ENCODE measurements at places on chromosomes 3 and 15.
A peak's percentile ranks its signal among the peaks of the same experiment; 100 is the strongest.

DNA sequence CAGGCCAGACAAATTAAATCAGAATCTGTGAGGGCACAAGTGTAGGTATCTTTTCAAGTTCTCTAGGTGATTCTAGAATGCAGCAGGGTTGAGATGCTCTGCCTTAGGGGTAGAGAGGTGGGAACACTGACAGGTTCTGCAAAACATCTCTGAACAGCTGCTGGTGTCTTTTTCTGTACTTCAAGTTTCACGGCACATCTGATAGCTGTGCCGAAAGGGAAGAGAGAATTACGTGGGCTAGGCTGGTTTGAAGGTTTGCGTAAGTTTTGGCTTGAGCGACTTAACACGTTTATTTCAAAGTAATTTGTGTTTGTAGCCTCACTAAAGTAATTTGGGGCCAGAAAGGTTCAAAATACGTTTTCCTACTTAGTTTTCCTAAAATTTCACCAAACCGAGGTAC is 22.5 kb downstream of the PXK start:
- no peak for DNase-seq

DNA sequence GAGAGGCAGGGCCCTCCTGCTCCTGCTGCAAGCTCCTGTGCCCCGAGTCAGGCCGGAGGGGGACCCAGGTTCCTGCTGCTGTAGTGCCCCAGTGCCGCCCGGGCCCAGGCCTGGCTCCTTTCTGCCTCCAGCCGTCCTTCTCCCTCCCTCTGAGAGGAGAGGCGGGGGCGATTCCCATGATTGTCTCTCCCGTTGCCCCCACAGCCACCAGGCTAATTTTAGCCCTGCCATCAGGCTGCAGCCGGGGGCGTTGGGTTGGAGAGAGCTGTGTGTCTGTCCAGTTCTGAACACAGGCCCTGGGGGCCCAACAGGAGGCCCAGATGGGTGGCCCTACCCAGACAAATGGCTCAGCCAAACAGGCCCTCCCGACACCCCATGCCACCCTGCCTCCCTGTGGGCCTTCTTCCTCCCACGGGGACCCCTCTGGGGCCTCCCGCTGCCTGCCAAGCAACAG is 214.8 kb downstream of the TBC1D2B start:
- no peak for DNase-seq

DNA sequence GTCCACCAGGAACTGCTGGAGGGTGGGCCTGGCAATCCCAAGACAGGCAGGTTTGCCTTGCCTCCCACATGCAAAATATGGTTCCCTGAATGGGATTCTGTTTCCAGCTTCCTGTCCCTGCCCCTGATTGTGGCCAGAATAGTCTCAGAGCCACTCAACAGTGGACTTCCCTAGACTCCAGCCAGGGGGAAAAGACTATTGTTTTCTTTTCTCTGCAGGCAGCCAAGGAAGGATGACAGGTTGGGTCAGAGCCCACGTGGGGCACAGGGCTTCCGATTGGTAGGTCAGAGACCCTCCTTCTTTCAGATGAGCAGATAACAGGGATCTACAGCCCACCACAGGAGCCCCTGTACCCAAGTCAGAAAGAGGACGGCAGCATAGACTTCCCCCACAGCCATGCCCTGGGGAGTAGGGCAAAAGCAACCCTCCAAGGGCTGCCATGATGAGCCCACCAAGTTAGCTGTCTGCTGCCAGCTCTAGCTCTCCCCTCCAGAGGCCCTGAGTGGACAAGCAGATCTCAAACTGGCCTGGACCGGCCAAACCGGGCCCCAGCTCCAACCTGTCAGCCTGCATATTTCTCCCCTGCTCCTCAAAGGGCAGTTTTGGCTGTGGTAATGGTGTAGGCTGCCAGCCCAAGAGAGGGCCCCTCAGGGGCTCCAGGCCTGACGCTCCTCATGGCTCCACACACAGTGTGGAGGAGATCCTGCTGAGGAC is 6.4 kb downstream of the TLR9 start:
- no peak for DNase-seq

- no peak for DNase-seq
Observed at GRCh38 chr15:99565049-99565298, 810 bp upstream of the MEF2A start.

DNA sequence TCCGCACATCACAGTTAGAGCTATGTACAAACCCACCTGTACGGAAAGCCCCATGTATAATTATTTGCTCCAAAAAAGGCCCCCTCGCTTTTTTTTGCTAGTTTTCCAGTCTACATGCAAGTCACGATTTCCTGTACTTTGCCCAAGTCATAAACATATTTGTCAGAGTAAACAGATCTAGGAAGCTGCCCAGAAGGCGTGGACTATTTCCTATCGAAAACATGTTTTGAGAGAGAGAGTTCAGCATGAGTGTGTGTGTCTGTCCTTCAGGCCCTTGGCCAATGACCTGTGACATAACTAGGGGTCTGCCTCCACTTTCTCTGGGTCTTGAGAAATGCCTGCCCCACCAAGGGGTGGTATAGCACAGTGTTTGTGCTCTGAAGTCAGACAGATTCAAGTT is 72.7 kb upstream of the HACD2 start:
- no peak for DNase-seq

DNA sequence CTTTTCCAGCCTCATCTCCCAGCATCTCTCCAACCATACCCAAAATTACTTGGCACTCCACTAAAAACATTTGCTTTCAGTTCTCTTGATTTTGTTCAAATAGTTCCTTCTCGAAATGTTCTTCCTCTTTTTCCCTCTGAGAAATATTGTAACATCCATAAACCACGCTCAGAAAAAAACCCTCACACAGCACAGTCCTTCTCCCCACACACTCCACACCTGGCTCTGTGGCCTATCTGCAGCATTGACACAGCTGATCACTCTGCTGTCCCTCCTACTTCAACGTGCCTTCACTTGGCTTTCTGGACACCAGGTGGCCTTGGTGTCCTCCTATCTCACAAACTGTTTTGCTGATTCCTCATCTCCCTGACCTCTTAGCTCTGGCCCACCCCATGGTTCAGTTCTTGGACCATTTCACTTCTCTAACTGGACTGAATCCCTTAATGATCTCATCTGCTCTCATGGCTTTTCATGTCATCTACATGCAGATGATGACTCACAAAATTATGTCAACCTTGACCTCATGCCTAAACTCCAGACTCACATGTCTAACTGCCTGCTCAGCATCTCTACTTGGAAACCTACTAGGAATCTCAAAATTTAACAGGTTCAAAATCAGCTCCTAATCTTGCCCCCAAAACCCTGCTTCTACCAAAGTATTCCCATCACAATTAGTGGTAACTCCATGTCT is 93.3 kb downstream of the TRIM42 start:
- no peak for DNase-seq

GRCh38 chr3:158471639-158472294 is 99.2 kb upstream of the MLF1 start:
- DNase-seq = no peak

- peak; percentile 27 for DNase-seq
Observed at GRCh38 chr3:124559846-124560574, 170.2 kb upstream of the UMPS start.

DNA sequence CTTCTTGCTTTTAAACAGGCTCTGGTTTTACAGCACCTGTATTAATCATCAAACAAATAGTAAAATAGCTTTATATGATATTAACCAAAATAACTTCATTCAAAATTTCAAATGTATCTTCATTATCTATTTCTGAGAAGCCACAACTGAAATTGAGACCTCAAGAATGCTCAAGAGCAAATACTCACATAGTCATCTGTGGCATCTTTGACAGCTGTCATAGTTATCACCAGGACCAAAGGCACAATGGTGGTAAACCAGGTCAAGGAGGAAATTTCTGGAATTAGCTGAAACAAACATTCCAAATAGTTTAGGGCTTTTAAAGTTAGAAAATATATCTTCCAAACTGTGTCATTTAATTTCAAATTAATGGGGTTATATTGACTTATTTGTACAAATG is 74.6 kb downstream of the ATP8B4 start:
- no peak for DNase-seq

GRCh38 chr3:13066236-13066635 is 7.0 kb downstream of the IQSEC1 start:
- DNase-seq = no peak

- no peak for DNase-seq
Observed at GRCh38 chr3:192244591-192244990, 482.8 kb downstream of the FGF12 start.

GRCh38 chr3:196563721-196564225 is 4.6 kb downstream of the WDR53 start:
- DNase-seq = no peak

DNA sequence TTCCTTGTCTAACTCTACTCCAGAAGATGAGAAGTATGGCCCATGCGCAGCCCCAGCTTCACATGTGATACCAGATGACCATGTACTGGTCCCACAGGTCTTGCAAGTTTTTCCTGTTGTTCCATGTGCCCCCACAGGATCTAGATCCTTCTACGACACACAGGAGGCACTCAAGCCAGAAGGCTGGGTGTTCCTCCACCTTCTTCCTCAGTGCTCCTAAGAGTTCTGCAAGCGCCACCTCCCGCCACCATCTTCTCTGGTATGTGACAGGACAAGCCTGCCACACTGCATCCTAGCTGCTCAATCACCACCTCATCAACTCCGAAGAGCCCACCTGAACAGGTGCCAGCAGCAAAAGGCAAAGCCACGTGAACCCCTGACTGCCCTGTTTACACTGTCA is 43.1 kb downstream of the XXYLT1 start:
- no peak for DNase-seq

DNA sequence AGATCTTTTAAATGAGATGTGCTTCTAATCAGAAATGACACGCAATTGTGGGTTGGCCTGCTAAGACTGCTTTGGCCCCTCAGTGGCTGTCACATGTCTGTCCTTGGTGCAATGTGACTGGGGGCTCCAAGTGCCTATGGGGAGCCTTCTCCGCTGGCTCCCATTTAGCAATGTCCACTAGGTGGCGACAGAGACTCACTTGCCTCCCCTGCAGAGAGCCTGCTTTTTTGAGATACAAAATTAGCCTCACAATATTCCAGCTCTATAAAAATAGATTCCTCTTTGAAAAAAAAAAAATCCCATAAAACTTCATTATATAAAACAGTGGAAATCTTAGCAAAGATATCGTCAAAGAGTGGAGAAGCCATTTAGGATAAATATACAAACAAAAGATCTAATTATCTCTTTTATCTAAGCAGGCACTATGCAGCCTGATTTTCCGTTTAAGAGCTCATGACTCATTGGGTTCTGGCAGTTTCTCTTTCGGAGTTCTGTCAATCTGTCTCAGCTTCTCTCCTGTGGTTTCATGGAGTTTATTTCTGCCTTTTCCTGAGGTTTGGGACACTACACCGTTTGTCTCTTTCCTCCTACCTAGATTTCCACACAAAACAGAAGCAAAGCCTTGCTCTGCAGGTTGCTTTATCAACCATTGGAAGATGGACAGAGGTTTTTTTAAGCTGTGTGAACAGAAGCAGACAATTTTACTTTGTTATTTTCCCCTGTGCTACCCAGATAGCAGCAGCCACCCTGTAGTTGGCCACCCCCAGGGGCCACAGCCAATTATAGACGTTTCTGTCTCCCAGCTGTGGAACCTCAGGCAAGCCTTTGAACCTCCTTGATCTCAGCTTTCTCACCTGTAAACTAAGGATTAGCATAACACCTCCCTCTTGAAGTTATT is 68.4 kb upstream of the TNFAIP8L3 start:
- DNase-seq = no peak

DNA sequence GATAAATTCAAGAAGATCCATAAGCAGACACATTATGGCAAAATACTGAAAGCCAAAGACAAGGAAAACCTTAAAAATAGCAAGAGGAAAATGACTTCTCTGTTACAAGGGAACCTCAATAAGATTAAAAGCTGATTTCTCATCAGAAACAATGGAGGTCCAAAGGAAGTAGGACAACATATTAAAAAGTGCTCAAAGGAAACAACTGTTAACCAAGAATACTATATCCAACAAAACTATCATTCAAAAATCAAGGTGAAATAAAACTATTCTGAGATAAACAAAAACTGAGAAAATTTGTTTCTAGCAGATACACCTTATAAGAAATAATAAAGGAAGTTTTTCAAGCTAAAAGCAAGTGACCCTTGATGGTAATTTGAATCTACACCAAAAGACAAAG is 314.7 kb upstream of the ROPN1 start:
- no peak for DNase-seq

DNA sequence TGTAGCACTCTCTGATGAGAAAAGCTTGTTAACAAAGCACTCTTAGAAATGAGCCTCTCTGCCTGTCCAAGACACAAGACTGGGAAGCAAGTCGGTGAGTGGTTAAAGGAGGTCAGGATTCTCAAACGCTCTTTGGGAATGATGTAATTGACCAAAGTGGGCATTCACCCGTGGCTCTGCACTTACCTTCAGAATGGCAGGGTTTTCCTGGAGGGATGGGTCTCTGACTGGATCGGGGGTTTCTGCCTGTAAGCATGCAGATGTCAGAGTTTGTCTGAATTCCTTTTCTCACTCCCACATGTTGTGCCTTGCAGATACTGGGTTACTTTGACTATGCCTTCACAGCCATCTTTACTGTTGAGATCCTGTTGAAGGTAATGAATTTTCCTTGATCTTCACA is 106.3 kb downstream of the CHDH start:
- no peak for DNase-seq

DNA sequence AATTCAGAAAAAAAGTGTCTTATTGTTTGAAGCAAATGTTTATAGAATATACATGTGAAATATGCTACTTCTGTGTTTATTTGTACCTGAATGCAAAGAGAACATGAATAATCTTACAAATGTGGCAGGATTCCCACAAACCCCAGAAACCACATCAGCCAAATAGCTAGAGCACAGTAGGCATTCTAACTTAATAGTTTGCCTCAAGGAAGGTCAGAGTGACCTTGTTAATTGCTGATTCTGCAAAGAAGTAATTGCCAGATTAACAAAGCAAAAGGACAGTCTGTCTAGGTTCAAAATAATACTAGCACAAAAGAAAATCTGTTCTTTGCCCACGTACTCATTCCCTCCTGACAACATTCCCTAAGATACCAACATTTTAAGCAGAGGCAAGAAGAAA is 604.0 kb downstream of the PYDC2 start:
- no peak for DNase-seq

DNA sequence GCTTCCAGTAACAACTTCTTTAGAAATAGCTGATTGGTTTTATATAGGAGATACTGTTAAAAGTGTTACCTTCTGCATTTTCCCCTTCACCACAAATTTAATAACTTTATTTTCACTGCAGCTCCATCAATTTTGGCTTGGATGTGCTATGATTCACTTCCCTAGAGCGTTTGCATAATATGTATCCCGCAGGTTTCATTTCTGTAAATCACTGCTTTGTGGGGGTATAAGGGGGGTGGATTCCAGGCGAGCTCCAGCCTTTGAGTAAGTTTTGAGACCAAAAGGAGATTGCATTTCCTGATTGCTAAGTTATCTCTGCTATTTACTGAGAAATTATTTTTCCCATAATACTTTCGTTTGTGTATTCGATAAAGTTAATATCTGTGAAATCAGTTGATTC is 232.6 kb downstream of the TBL1XR1 start:
- no peak for DNase-seq

GRCh38 chr3:32820971-32821685 is 3.3 kb downstream of the TRIM71 start:
- no peak for DNase-seq

GRCh38 chr3:158451405-158452055 is 119.5 kb upstream of the MLF1 start:
- DNase-seq = no peak

Measured in activated CD8-positive, alpha-beta memory T cell treated with anti-CD3 and anti-CD28 coated beads for 1 hour (primary cell).